Effector memory CD8-positive, alpha-beta T cell (primary cell): ENCODE measurements at places on chromosomes 3 and 15.

DNA sequence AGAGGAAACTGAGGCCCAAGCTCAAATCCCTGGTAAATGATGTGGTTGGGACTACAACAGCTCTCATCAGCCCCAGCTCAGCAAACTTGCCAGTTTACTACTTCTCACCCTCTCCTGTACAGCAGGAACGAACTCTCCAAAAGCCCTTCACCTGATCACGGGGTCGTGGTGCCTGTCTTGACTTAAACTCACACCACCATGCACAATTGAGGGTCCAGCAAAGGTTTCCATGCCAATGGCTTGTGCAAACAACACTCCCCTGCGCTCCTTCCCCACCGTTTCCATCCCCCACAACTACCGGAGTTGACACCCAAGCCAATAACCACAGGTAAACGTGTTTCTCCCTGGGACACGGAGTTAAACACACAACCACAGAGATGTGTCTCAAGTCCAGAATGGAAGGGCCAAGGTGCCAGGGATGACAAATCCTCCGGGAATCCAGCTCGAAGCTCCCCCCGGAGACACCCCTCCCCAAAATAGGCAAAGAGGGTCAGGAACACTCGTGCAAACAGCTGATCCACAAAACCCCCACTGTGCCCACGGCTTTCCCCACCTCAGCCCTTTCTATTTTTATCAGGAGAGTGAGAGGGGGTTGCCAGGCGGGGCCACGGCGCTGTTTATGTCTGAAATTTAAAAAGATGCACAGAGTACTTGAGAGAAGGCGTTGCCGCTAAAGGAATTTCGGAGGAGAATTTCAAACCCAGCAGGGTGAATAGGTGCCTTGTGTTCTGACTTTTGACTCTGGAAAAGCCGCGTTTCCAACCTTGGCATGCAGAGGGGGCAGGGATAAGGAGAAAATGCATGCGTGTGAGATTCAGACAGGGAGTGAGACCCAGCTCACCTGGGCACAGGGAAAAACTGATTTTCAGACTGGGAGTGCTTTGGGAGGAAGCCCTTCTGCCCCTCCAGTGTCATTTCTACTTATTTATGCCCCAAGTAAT lies 10.6 kb upstream of the ACAN start:
- no peak overlapping the region for H3K4me3 ChIP-seq
- DNase-seq: no peak
- no peaks in the 10 kb centered on the region for H3K36me3 ChIP-seq
- peaks cover 79% of the 10 kb centered on the region for H3K27me3 ChIP-seq

- H3K4me1 ChIP-seq: no peaks in the 10 kb centered on the region
- no peak overlapping the region for H3K27ac ChIP-seq
- H3K36me3 ChIP-seq: no peaks in the 10 kb centered on the region
These were observed 464.3 kb upstream of the GRM7 start for GRCh38 chr3:6396631-6397030.

GRCh38 chr15:41494190-41494921 lies 682 bp downstream of the ITPKA start:
- H3K27ac ChIP-seq: no peak overlapping the region
- DNase-seq: peak; percentile 31
- H3K4me1 ChIP-seq: peaks cover 7% of the 10 kb centered on the region
- peaks cover 10% of the 10 kb centered on the region for H3K36me3 ChIP-seq
- H3K4me3 ChIP-seq: peak overlapping the region; percentile 75

DNA sequence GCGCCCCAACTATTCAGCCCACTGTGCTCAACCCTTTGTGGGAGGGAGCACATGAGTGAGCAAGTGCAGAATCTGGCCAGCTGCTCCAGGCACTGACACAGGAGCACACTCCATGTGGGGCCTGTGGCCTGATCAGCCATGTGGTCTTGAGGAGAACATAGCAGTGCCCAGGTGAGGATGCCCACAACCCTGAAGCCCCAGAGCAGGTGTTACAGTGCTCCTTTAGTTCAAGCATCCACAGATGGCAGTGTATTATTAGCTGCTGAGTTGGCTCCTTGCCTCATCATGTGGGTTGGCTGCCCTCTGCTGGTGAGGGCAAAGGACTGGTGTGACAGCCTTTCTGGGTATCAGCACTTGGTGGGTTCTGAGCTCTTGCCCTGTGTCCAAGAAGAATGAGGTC lies 1588.2 kb downstream of the SI start:
- no peak for DNase-seq
- no peaks in the 10 kb centered on the region for H3K4me1 ChIP-seq
- no peaks in the 10 kb centered on the region for H3K27me3 ChIP-seq
- no peak overlapping the region for H3K4me3 ChIP-seq

DNA sequence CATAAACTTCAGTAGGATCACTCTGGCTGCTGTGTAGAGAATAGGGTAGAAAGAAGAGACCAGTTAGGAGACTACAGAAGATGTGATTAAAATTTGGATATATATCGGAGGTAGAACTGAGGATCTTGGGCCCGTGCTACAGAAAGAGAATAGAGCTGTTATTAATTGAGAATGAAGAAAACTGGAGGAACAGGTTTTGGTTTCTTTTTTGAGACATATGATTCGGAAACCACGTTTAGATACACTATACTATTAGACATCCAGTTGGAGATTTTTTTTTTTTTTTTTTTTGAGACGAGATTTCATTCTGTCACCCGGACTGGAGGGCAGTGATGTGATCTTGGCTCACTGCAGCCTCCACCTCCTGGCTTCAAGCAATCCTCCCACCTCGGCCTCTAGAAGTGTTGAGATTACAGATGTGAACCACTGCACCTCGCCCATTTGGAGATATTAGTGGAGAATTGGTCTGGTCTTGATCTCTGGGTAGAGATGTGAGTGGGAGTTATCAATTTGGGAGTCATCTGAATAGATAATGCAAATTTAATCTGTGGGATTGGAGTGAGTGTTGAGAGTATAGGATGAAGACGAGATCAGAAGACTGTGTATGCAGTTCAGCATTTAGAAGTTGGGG lies 50.9 kb downstream of the TCF12 start:
- H3K36me3 ChIP-seq: no peaks in the 10 kb centered on the region
- DNase-seq: no peak
- no peak overlapping the region for H3K4me3 ChIP-seq
- H3K27ac ChIP-seq: no peak overlapping the region
